ENCODE measurements at places on chromosomes 4 and X. TPM values are rescaled to one million over a fixed set of nuclear protein-coding genes. Genes with fewer than 3 reads are reported as not detected.

DNA sequence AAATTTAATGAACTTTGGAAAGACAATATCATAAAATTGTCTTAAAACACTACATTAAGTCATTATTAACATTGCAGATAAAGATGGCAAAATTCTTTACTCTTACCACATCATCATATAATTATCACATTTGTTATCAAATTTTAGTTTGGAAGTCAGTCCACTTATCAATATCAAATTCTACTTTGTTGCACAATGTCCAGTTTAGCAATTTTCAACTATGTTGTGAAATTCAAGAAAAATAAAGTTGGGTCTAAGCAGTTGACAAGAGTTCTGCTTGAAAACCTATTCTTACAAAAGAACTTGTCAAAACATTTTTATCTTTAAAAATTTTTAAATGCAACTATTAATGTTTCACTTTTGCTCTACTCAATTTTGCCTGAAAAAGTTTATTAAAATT, 44.7 kb upstream of the TET2 start:
- DNase-seq: no peak

GRCh38 chr4:7904952-7905915, 34.4 kb downstream of the AFAP1 start:
- no peak for DNase-seq

DNA sequence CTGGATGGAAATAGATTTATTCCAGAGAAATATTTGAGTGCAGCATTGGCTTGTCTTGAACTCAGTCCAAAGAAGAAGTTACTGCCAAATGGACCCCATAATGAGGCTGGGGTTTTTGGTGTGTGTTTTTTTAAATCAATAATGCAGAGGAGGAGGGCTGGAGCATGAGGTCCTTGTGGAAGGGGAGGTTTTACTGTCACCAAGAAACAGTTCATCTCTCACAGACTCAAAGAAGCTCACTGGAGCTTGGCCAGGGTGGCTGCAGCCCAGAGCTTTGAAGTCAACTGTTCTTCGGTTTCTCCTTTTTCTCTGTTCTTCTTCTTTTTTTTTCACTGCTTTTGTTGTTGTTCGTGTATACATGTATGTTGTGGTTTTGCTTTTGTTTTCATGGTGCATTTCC, 377.7 kb downstream of the FBXW7 start:
- no peak for DNase-seq

GRCh38 chrX:129239371-129239770, 283.9 kb downstream of the SMARCA1 start:
- no peak for DNase-seq

DNA sequence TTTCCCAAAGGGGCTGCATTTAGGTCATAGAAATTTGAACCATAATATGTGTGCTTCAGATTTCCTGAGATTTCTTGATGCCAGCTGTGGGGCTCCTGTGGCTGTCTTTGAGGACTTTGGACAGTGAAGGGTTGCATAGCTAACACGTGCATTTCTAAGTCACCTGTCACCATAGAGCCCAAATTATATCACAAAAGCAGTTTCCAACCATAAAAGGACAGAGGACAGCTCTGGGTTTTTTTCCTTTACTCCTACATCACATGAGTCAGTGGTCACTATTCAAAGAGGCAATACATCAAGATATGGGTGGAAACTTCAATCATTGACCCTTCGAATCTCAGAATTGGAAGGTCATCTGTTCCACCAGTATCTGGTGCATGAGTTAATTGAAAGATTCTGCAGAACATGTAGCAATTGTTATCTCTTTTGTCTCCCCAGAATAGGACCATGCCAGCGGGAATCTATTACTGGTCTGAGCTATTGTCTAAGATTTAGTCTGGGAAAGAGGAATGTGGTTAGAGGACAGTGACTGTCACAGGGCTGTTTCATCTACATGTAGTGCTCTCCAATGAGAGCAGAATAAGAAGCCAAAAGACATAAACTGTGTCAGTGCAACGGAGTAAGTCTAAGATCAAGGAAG, 133.5 kb downstream of the AASDH start:
- DNase-seq: no peak

GRCh38 chr4:93384887-93385286, 443.7 kb upstream of the ATOH1 start:
- DNase-seq: no peak

- DNase-seq: no peak
Observed at GRCh38 chr4:19382993-19383756, 868.5 kb upstream of the SLIT2 start.

C1QTNF7 gene
- not detected for total RNA-seq

All from dermis blood vessel endothelial cell (primary cell).